ENCODE measurements at places on chromosomes 3 and 15.

DNA sequence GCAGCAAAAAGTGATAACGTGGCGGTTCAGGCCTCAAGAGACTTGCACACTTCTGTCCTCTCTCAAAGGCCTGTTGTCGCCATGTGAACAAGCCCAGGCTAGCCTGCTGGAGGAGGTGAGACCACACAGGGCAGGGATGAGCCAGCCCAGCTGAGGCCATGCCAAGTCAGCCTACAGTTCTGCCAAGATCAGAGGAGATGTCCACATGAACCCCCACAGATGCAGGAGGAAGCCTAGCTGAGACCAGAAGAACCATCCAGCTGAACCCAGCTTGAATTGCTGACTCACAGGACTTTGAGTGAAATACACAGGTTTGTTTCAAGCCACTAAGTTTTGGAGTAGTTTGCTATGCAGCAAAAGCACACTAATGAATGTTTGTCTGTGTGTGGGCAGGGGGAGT lies 50.3 kb upstream of the SEC13 start:
- no peak for DNase-seq

- no peak for DNase-seq
Observed at GRCh38 chr15:63335543-63336240, 46.0 kb downstream of the CA12 start.

GRCh38 chr3:58617338-58617761 lies 40.2 kb upstream of the FAM107A start:
- DNase-seq = no peak

- peak; percentile 47 for DNase-seq
Observed at GRCh38 chr3:71127052-71127831, 456.3 kb downstream of the FOXP1 start.

- DNase-seq = no peak
Observed at GRCh38 chr15:83919978-83920510, 266.1 kb downstream of the ADAMTSL3 start.

DNA sequence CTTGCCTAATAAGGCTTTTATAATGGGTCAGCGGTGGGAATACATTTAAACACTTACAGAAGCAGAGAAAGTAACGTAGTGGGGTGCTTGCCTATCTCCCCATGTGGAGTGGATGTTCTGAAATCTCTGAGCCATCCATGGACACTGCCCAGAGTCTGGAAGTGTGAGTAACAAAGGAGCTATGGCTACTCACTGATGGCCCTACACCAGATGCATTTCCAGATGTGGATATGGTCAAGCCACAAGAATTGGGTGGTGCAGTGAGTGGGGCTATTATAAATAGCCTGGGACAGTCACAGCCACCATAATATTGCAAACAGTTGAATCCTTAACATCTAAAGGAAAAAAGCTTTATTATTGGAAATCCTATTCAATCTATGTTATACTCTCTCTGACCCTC lies 96.6 kb downstream of the CGNL1 start:
- DNase-seq = no peak

GRCh38 chr3:160134454-160134853 lies 90.8 kb upstream of the C3orf80 start:
- no peak for DNase-seq

DNA sequence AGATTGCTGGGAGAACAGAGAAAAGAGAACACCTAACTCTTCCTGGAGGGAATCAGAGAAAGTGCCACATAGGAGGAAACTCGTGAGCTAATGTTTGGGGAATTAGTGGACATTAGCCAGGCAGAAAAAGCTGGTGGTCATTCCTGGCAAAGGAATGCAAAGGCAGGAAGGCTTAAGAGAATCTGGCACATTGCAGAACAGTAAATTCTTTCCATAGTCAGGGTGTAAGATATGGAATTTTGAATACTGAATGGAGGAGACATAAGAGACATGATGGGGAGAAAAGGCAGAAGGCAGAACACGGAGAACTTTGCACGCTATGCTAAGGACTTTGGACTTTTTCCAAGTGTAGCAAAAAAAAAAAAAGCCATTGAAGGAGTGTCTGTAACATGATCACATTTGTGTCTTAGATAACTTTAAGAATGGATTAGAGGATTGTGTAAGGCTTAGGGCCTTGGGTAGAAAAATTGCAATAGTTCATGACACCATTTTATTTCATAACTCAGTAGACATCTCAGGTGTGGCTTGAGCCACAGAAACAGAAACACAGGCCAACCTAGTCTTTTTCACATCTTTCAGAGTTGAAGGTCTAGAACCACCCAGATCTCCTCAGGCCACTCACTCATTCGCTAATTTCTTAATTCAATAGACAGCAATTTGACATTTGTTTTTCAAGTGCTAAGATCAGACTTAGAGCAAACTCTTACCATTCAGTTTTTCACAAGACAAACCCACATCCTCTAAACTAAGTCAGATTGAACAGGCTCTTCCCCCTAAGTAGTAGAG lies 31.2 kb upstream of the CCDC80 start:
- DNase-seq = no peak

DNA sequence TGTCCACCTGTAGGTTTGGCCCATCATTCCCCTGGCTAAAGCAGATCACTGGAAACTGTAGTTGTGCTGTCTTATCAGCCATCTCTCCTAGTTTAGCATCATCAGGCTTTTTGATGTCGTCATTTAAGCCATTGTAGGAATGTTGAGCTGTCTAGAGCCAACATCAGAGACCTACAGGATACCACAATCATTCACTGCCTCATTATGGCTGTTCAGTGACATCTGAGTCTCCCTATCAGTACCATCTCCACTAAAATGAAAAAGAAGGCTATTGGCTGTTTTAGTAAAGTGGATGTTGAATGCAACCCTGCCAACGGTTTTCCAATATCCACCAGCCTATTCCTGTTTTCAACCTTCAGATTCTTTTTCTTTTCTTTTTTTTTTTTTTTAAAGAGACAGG lies 29.2 kb downstream of the RLBP1 start:
- DNase-seq = no peak

- DNase-seq = peak; percentile 45
Observed at GRCh38 chr3:108093616-108094015, 2.8 kb upstream of the CD47 start.

- no peak for DNase-seq
Observed at GRCh38 chr3:48409291-48410201, 20.3 kb downstream of the PLXNB1 start.

GRCh38 chr3:64353226-64353625 lies 128.0 kb upstream of the PRICKLE2 start:
- no peak for DNase-seq

GRCh38 chr15:33125894-33126537 lies 68.5 kb downstream of the FMN1 start:
- no peak for DNase-seq

DNA sequence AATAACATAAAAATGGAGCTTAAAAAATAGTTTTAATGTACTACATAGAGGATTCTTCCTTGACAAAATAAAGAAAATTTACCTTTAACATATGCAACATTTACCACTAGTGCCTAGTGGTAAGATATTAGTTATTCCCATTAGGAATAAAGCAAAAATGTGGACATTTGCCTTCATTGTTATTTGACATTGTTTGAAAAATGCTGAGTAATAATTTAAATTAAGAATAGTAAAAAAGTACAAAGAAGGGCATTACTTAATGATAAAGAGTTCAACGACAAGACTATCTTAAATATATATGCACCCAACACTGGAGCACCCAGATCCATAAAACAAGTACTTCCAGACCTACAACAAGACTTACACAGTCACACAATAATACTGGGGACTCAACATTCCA lies 125.7 kb downstream of the POLR2M start:
- DNase-seq = no peak

DNA sequence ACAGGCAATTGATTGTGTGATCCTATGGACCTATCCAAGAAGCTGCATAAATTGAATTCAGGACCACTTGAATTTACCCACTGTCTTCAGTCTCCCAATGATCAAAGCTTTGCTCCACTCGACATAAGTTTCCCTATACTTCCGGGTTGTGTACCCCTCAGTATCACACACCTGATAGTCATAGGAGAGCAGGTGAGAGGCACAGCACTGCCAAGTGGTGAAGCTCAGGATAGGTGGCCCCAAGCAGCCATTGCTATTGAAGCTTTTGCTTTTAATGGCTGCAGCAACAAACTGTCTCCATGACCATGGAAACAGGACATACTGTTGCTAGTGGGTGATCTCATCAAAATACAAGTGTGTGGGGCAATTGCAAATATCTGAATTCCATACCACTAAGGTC lies 27.7 kb downstream of the GASK1A start:
- no peak for DNase-seq

- DNase-seq = no peak
Observed at GRCh38 chr3:134929976-134930375, 134.9 kb downstream of the EPHB1 start.

DNA sequence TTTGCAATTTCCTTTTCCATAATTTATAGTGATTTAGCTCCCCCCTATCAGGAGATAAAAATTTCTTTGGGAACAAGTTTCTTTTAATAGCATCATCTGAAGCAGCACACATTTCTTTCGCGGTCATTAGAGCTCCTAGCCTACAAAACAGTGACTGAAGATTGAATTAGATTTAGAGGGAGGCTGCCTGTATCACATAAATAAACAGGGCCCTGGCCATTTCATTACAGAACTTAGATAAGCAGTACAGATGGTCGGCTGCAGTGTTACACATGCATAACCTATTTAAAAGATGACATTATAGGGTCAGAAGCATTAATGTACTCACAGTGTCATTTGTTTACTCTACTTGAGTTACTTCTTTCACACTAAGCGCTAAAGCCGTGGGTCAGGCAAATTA lies 81.4 kb upstream of the SLC25A26 start:
- DNase-seq = no peak

- no peak for DNase-seq
Observed at GRCh38 chr15:53918180-53919079, 59.8 kb upstream of the UNC13C start.

- no peak for DNase-seq
Observed at GRCh38 chr3:55416331-55416821, 70.7 kb downstream of the WNT5A start.

DNA sequence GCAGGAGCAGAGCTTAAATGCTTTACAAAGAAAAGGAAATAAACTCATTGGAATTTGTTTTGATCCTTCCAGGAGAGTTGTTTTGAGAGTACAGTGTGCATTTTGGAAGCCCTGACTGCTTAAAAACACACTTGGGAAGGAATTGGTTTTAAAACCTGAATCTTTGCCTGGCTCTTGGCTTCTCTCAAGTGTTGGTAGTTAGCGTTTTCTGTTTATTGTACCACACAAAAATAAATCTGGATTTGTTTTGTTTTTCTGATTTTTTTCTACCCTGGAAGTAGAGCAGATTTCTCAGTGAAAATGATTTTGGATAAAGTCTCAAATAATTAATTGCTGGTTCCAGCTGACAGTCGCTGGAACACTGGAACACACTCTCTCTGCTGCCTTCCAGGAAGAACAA lies 90.6 kb downstream of the CHST2 start:
- DNase-seq = no peak

GRCh38 chr15:101009176-101009575 lies 90.0 kb downstream of the LRRK1 start:
- no peak for DNase-seq

- no peak for DNase-seq
Observed at GRCh38 chr3:197746801-197747237, 2.9 kb upstream of the FYTTD1 start.

- DNase-seq = no peak
Observed at GRCh38 chr15:60633426-60633968, 154.6 kb upstream of the ICE2 start.

- DNase-seq = no peak
Observed at GRCh38 chr3:37214076-37214475, 39.7 kb upstream of the LRRFIP2 start.

- no peak for DNase-seq
Observed at GRCh38 chr15:69669446-69669845, 216.8 kb downstream of the RPLP1 start.

GRCh38 chr15:47553947-47554346 lies 163.4 kb upstream of the SEMA6D start:
- DNase-seq = no peak

DNA sequence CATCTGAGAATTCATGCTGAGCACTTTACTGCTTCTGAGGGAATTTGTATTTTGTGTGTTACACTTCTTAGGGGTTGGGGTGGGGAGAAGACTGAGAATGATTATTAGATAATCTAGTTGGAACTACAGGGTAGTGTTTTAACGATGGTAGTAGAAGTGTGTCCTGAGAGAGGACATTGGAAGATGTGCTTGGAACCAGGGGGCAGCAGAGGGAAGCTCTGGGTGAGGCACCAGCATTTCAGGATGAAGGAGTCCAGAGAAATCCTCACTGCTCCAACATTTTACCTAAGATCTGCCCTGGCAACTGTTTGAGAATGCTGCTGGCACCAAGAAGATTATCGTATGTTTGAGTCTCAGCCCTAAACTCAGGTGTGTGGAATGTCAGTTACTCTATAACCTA lies 145.5 kb downstream of the SQOR start:
- no peak for DNase-seq

- DNase-seq = no peak
Observed at GRCh38 chr3:48436477-48436787, 3.5 kb downstream of the CCDC51 start.

DNA sequence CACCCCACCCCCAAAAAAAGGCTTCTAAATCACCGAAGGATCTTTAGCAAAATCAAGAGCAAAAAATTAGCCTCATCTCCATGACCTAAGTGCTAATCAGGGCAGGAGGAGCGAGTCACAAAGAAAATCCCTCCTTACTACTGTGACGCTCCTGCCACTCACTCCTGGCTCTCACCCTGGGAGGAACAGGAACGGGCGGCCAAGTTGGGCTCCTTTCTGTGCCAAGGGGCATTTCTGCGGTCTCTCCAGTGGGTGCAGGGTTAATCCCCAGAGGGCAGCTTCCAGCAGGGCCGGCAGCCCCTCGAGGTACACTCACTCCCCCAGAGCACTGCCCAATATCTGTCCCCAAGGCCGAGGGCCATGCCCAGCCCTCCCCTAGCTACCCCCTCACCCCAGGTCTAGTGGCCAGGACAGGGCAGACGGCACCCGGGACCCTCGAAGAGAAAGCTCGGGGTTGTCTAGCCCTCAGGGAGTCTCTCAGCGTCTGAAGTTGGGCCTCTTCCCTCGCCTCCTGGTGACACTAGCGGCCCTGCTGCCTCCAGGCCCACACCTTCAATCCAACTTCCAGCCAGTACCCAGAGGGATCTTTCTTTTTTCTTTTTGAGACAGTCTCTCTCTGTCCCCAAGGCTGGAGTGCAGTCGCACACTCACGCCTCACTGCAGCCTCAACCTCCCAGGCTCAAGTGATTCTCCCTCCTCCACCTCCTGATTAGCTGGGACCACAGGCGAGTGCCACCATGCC lies 706 bp downstream of the CAV3 start:
- no peak for DNase-seq

GRCh38 chr15:47929138-47929803 lies 191.5 kb upstream of the SLC24A5 start:
- DNase-seq = no peak

GRCh38 chr3:167102071-167102470 lies 278.0 kb downstream of the ZBBX start:
- no peak for DNase-seq

DNA sequence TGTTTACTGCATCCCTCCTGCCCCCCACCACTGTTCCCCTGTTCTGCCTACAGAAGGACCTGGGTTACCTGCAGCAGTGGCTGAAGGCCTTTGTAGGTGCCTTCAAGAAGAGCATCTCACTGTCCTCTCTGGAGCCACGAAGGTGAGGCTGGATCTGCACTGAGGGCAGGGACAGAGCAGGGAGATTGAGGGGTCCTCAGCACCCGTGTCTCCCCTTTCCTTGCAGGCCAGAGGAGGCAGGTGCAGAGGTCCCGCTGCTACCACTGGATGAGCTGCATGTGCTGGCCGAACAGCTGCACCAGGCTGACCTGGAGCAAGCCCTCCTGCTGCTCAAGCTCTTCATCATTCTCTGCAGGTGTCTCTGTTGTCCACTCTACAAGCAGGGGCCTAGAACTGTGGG lies 9.2 kb downstream of the NBEAL2 start:
- no peak for DNase-seq

- peak; percentile 5 for DNase-seq
Observed at GRCh38 chr3:160981217-160981938, 123.8 kb downstream of the B3GALNT1 start.

Measured in stimulated activated CD4-positive, alpha-beta T cell treated with anti-CD3 and anti-CD28 coated beads, Interleukin-1b, Interleukin-23, amount 100 ng/mL, for 48 hours (primary cell).